ENCODE measurements at places on chromosomes 13 and 19. TPM values are rescaled to one million over a fixed set of nuclear protein-coding genes. Genes with fewer than 3 reads are reported as not detected.

DNA sequence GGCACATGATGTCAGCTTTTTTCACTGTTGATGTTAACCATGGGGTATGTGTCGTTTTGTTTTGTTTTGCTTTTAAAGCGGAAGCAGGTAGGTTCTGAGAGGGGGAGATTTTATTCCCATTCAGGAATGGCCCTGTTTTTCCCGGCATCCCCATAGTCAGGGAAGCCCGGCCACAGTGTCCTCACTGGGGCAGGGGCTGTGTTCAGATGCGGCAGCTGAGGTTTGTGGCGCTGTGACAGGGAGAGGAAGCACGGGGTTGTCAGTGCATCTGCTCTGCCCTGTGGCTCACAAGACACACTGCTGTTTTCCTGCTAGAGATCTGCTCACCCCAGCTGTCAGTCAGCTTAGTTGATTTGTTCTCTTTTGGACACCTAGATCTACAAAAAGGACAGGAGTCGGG lies 27.6 kb downstream of the ANKRD27 start:
- no peak for DNase-seq

DNA sequence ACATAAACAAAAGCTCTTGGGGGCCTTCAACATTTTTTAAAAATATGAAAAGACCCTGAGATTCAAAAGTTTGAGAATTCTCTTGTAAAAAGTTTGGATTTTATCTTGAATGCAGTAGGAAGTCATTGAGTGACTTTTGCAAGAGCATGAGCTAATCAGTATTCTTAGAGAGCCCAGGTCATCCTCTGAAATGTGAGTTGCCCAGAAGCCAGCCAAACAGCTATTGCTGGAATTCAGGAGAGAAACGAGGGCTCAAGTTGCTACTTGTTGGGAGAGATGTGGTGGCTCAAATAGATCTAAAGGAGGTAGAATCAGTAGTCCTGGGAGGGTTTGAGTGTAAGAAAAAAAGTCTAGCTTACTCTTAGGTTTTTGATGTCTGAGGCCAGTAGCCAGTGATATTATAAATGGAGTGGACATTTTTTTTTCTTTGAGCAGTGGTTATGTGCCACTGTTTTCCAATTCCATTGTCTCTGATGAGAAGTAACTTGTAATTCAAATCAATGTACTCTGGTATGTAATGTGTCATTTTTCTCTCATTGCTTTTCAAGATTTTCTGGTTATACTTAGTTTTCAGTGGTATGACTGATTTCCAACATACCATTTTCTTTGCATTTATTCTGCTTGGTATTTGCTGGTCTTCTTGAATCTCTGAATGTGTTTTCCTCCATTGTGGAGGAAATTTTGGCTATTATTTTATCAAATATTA lies 30.7 kb downstream of the LMO7 start:
- no peak for DNase-seq

- DNase-seq = no peak
Observed at GRCh38 chr19:455031-455705, 5.7 kb downstream of the SHC2 start.

- no peak for DNase-seq
Observed at GRCh38 chr19:23774524-23774971, 15.9 kb upstream of the ZNF681 start.

Gene PMIS2
- not detected for total RNA-seq

Gene PRR36
- 1.6 TPM for total RNA-seq

- DNase-seq = no peak
Observed at GRCh38 chr13:109036078-109036780, 406.8 kb downstream of the MYO16 start.

DNA sequence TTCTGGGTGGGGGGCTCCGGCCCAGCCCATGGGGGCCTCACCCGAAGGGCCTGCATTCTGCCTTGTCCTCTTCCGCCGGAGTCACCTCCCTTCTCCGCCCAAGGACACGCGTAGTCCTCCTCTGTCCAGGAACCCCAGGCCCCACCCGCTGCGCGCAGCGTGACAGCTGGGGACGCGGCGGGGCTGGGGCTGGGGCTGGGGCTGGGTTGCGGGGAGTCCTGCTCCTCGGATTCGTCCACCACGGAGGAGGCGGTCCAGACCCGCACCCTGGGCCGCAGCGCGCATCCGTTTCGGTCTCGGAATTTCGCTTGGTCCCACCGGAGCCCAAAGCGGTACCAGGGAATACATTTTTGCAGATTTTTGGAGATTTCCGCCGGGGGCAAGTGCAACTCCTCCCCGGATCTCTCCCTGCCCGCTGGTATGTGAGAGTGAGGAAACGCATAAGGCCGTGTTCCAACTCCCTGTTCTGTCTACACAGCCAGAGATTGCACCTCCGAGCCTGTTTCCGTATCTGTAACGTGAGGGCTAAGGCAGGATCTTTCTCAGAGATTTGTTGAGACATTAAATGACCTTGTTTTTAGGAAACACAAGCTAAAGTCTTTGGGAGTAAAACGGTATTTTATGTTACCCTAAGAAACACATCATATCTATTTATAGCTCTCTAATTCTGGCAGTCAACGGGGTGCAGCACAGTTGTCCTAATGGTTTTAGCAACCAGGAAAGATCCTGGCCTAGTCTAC lies at the start of gene COX7A1:
TSS of gene COX7A1 (minus strand) at position 96 of the 740 bp plus-strand sequence. CDS start at position 56, 40 bp downstream.
- no peak for DNase-seq

Gene SHISA2
- not detected for total RNA-seq

DNA sequence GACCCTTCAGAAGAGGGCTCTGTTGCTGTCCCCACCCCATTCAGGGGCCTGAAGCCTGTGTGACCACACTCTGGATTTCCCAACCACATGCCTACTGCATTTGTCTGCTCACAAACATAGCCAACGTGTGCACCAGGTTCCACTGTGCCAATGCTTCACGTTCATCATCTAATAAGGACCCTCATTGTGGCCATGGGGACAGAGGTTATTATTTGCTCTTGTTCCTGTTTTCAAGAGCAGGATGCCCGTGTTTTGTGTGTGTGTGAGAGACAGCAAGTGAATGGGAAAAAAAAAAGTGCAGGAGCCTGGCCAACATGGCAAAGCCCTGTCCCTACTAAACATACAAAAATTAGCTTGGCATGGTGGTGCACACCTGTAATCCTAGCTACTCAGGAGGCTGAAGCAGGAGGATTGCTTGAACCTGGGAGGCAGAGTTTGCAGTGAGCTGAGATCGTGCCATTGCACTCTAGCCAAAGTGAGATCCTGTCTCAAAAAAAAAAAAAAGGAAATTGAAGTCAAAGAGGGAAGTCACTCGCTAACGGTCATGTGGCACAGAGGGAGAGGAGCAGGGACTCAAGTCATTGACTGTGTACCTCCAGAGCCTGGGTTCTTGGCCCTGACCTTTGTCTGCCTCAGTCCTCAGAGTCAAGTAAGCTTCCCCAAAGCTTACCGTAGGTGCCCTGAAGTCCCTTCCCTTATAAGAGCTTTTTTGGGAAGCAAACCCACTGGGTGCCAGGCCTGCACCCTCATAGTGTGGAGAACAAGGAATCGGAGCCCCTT lies 6.9 kb downstream of the B3GNT8 start:
- no peak for DNase-seq

Measured in HT-29 (cell line).